Suppressor macrophage (primary cell): ENCODE measurements at places on chromosomes 16 and 17.

GRCh38 chr16:69100071-69100691, 5.3 kb upstream of the HAS3 start:
- DNase-seq = no peak

DNA sequence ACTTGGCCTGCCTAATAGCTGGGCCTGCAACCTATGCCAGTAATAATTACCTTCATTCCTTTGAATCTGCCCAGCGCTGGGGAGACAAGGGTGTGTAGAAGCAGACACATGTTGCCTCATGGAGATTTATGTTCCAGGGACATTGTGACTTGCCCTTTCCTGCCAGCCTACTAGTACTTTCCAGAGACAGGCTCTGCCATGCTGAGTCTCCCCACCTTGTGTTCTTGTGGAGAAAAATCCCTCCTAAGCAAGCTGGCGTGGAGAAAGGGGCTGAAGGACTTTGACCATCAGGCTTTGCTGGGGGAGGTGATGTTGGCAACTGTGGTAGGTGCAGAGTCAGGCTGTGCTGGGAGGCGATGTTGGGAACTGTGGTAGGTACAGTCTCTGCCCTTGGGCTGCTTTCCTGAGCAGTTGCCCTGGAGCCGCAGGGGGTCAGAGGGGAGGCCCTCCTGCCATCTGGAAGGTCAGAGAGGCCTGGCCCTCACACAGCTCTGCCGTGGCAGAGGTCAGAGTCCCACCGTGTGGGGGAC, 4.0 kb downstream of the KSR1 start:
- no peak for DNase-seq

GRCh38 chr16:59213952-59214351, 479.8 kb upstream of the GOT2 start:
- DNase-seq = no peak

GRCh38 chr16:32116080-32116479, 137.0 kb upstream of the TP53TG3D start:
- DNase-seq = peak; percentile 28

- peak; percentile 98 for DNase-seq
Observed at GRCh38 chr16:88700636-88701482, 5.3 kb downstream of the RNF166 start.

DNA sequence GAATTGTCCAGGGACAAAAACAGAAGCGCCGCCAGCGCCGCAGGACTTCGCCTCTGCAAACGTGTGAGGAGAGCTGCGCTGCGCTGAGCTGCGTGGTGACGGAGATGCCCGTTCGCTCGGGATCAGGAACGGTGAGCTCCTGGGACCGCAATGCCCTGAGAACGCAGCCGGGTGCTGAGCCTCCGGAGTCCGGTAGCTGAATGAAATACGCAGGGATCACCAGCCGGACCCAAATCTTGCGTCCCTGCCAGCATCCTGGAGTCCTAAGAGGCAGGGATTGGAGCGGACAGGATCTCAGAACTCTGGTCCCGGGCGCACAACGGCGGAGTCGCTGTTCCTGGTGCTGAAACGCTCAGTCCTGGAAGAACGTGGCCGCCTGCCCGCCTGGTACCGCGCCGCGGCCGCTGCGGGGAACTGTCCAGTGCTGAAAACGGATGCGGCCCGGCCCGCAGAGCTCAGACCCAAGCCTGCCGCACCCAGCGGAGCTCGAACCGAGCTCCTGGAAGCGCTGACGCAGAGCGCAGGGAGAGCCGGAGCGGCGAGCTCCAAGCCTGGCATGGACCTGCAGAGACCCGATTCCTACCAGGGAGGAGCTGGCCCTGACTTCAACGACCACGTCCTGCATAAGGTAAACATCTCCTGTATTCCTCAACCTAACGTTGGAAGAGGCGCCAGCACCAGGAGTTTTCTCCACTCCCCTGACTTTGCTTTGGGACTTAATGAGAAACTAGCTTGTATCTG, 41.5 kb downstream of the CD300LF start:
- peak; percentile 94 for DNase-seq

DNA sequence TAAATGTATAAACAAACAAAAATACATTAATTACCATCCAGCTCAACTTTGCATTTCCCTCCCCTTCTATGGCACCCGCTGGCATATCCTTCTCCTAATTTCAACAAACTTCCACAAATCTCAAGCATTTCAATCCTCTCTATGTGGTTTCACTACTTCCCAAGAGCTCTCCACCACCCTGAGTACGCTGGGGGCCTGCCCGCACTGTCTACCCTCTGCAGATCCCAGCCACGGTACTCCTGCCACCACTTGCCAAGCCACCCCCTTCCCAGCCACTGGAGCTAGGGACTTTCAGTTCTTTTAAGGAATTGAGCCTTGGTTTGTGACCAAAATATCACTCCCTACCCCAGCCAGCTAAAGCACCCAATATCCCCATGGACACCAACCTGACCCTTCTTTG, 1.9 kb downstream of the TK2 start:
- DNase-seq = no peak

DNA sequence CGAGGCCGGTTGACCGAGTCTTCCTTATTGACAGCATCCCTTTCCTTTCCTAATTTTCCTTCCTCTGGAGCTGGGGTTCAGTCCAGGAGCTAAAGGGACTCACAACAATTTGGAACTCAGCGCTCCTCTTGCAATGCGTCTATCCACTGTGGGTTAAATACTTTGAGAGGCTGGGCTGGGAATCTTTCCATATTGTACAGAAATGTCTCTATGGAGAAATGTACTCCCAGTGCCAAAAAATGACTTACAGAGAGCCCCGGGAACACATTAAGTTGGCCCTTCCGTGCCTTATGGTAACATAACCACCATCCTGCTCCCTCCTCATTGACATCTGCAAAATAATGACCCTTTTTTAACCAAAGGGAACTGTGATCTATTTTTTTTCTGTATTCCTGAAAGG, 192.8 kb downstream of the FTO start:
- no peak for DNase-seq

- DNase-seq = no peak
Observed at GRCh38 chr17:62135742-62136141, 70.7 kb upstream of the MED13 start.

GRCh38 chr17:6507535-6507934, 48.8 kb downstream of the PITPNM3 start:
- no peak for DNase-seq

GRCh38 chr17:42953669-42954068, 10.6 kb downstream of the AARSD1 start:
- DNase-seq = no peak

DNA sequence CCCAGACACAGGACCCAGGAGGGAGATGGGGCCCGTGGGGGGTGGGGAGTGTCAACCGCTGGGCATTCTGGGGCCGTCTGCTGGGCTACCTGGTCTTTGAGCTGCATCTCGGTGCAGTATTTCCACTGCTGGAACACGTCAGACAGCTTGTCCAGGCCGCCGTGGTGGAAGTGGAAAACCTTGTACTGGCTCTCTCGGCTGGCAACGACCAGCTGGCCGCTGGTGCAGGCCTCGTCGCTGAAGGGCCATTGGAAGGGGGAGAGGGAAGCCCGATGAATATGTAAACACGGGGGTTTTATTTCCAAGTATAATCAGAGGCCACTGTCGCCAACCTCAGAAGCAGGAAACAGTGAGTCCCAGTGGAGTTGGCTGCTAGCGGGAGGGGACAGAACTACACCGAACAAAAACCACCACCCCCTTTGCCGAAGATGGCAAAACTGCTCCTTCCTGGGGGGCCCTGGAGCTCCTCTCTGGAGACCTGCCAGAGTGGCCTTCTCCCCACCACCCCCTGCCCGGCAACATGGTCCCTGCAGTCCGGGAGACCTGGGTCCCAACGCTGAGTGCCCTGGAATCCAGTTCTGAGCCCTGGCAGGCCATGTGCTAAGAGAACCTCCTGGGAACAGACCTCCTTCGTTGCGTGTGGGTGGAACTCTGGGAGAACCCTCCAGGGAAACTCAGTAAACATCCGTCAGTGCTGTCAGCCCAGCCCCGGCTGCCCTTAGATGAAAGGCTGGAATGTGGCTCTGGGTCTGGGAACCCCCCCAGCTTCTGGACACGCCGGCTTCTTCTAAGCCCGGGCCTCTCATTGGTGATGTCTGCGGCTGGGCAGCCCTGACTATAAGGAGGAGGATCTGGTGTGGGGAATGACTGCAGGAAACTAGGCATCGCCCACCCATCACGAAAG, 84.1 kb downstream of the TBC1D16 start:
- DNase-seq = no peak

DNA sequence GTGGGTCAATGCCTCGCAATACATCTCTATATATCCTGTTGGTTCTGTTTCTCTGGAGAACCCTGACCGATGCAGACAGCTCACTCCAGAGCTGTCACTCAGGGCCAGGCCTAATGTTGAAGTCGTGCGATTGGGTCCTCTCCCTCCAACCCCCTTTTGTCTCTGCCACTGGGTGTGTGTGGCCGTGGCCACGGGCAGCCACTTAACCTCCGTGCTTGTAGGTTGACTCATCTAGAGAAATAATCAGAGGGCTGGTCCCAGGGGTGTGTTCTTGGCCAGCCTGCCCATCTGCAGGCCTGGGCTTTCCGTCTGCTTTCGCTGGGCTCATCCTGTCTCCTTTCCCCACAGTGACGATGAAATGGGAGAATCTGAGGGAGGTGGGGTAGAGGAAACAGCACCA, 7.4 kb downstream of the ADAD2 start:
- DNase-seq = no peak

GRCh38 chr17:35449371-35449931, 885 bp upstream of the SLFN13 start:
- DNase-seq = no peak

GRCh38 chr16:24810951-24811843, 34.6 kb upstream of the SLC5A11 start:
- no peak for DNase-seq

- no peak for DNase-seq
Observed at GRCh38 chr17:15966879-15967248, 21.9 kb downstream of the ADORA2B start.

DNA sequence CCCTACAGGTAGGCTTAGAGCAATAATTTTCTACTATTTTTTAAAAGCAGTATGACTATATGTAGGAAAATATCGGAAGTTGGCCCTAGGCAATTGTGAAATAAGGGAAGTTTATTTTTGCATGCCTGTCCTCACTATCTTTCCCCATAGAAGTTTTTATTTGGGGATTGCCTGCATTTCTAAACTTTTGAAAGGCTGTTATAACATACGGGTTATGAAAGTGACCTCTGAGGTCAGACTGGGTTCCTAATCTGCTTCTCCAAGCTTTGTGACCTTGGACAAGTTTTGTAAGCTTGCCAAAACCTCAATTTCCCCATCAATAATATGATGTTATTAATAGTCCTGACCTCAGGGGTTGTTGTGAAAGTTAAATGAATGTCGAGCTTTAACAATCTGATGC, 67.1 kb downstream of the ARHGAP44 start:
- peak; percentile 72 for DNase-seq

DNA sequence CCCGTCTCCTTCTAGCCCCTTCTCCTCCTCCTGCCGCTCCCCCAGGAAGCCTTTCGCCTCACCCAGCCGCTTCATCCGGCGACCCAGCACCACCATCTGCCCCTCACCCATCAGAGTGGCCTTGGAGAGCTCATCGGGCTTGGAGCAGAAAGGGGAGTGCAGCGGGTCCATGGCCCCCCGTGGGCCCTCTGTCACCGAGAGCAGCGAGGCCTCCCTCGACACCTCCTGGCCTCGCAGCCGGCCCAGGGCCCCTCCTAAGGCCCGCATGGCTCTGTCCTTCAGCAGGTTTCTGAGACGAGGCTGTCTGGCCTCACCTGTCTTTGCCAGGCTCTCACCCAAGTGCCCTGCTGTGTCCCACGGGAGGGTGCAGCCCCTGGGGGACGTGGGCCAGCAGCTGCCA, 87.9 kb downstream of the RGS9 start:
- no peak for DNase-seq
